ENCODE measurements at places on chromosomes 1 and 21.

DNA sequence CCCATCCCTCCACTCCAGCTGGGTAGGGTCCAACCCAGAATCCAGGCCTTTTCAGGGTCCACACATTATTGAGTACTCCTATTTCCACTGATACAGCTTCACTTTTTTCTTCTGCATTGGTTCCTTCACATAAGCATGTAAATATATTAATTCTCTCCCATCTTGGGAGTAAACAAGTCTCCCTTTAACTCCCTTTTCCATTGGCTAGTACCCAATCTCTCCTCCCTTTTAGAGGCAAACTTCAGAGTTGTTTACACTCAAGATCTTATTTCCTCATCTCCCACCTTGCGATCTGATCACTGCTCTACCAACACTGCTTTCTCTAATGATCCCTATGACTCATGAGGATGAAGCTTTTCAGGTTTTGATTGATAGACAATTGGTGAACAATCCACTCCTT is 20.3 kb downstream of the DMAP1 start:
- no peak for DNase-seq

DNA sequence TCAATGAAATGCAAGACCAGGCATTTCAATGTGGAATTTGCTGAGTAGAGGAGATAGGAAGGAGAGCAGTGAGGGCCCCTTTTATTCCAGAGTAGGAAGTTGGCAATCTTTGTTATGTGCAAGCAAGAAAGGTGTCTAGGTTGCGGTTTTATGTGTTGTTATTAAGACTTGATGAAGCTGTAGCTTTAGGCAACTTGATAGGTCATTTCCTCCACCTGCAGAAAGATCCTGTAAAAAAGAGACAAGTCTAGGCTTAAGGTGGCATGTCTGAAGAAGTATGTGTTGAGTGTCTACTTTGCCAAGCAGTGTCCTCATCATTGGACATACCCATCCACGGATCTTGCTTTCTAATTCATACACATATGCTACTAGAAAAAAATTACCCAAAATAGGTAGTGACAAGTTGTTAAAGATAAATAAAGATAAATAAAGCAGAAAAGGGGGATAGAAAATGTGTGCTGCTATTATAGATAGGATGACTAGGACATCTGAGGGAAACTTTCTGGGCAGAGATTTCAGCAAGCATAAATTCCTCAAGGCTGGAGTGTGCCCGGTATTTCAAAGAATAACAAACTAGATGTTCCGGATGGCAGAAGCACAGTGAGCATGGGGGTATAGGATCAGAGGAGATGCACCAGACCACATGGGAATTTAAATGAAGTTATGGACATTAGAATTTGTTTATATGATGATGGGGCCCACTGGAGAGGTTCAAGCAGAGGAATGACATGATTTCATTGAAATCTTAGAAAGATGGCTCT is 335.0 kb downstream of the TGFB2 start:
- DNase-seq = no peak

DNA sequence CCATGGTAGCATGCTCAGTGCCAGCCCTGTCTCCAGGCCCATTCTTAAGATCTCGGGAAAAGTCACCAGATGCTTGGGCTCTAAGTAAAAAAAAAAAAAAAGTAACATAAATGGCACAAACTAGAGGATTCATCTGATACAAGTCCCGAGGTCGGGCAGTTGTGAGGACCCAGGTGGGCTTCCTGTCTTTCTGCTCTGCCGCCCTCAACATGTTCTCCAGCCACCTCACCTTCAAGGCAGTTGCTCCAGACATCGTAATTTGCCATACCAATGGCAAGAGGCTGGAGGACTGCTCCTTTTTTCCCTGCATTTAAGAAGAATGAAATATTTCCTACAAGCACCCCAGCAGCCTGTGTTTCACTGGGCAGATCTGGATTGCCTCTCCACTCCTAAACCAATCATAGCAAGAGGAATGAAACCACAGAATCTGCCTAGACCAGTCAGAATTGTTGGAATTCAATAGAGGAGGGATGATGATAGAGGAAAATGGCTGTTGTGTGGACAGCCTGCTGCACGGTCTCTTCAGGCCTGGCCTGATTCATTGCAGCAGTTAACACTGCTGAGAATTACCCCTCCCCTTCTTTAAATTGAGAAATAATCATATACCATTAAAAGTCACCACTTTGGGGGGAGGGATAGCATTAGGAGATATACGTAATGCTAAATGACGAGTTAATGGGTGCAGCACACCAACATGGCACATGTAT is 5.4 kb downstream of the HMGN2 start:
- DNase-seq = no peak

DNA sequence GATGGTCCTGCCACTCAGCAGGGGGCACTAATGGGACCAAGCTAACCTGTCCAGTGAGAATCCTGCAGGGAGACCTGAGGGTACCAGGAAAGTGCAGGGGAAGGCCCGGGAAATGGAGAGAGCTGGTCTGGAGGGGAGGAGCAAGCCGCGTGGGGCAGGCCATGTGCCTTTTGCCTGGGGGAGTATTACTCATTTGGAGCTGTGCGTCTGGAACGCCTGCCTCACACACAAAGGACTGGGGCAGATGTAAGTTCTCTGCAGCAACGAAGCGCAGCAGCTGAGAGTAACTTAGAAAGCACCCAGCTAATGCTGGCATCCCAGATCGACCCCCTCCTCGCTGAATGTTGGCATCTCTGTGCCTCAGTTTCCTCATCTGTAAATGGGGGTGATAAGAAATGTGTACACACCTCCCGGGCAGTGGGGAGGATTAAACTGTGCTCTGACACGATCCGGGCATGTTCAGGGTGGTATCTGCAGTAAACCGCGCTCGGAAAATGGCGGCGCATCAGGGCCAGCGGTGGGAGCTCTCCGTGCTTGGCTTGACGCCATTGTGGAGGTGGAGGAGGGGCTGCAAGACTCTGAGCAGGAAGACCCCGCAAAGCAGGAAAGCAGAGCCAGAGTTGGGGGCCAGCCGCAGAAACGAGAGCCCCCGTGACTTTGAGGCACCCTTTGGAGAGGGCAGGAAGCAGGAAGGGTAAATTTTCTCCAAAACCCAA is 212.5 kb downstream of the NPHP4 start:
- no peak for DNase-seq

DNA sequence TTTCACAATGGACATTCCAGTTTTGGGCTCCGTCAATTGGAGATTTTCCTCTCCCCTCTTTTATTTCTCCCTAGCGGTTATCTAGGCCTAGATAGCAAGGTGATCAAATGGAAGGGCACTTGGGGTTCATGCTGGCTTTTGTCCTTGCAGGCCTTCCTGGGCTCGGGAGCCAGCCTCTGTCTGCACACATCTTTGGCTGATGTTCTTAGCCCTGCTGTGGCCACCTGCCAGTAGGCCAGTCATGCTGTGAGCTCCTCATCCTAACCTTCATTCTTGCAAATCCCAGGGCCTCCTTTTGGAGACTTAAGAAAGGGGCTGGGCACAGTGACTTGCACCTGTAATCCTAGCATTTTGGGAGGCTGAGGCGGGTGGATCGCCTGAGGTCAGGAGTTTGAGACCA is 13.5 kb downstream of the TIE1 start:
- no peak for DNase-seq

GRCh38 chr1:197519741-197520334 is 251.8 kb downstream of the CRB1 start:
- no peak for DNase-seq

GRCh38 chr1:17135530-17135929 is 16.3 kb upstream of the PADI2 start:
- peak; percentile 14 for DNase-seq
